NCI-H510A treated with DMSO at 0.1 percent for 48 hours (cell line): ENCODE measurements at places on chromosomes 3 and 15.

- no peak for DNase-seq
Measured at GRCh38 chr15:101006931-101007691, 88.0 kb downstream of the LRRK1 start.

- DNase-seq = no peak
Measured at GRCh38 chr3:80006315-80006714, 238.5 kb upstream of the ROBO1 start.

GRCh38 chr15:49225572-49226281, 55.7 kb downstream of the GALK2 start:
- DNase-seq = no peak

DNA sequence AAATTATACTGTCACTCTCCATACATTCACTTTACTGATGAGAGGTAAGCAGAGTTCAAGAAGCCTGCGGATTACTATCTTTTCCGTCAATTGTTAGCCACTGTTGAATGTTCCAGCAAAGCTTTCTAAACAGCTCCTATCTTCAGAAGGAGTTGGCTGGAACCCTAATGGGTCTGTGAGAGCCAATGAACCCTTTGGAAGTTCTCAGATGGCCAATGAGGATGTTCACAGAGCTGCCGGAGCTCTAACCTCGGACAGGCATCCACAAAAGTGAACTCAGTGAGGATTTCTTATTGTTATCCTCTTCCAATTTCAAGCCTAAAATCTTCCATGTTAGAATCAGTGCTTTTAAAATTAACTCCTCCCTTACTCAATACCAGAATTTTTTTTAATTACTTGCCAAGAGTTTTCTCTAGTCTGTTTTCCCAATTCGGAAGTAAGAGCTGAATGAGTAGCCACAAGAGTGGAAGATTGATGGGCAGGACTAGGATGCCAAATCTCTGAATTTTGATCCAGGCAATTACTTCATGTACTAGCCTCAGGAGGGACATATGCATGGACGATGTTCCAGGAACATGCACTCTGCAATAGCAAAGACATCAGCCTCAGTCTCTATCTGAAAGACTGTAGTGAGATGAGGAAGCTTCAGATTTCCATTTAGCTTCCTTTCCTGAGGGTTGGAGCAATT, 78.1 kb downstream of the AGBL1 start:
- DNase-seq = no peak

- DNase-seq = peak; percentile 9
Measured at GRCh38 chr15:96354731-96355567, 24.4 kb downstream of the NR2F2 start.

- peak; percentile 90 for DNase-seq
Measured at GRCh38 chr3:179015551-179016020, 56.0 kb downstream of the ZMAT3 start.

GRCh38 chr3:158918451-158918850, 116.6 kb downstream of the MFSD1 start:
- DNase-seq = no peak

DNA sequence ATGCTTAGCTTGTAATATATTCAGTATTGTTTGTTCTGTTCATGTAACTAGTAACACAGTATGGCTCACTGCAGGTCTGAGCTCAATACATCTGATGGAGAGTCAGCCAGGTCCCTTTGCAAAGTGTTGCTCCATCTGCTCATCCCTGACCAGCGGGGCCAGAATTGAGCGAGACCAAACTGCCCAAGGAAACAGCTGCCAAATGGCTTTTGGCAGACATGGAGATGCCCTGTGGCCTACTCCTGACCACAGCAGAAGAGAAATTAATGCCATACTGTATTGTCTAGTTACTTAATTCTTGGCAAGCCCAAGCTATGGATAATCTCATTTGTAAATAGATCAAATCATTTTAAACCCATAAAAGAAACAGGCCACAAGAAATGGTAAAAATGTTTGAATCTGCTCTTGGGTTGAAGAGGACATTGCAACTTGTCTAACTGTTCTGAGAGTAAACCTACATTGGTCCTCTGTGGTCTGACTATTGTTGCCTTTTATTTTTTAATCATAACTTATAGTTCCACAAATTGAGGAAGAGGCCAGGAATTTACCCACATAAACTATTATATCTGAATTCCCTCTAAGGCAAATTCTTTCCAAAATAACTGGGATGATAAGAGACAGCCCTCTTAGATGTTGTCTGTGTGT, 209.5 kb downstream of the EBLN2 start:
- no peak for DNase-seq

DNA sequence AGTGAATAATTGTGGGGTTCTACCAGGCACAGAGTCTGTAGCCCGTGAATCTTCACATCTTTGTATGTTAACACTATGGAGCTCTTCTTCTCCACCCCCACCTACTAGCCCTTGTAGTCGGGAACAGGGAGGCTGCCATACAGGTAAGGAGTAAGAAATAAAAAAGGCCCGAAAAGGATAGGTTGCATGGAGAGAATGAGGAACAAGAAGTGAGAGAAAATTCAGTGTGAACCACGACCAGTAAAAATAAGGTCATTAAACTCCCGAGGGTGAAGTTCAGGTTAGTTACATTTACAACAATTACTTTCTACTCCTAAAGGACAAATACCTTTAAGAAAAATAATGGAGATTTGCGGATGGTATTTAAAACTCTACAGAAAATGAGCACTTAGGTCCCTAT, 53.3 kb downstream of the OSBPL10 start:
- DNase-seq = no peak

- DNase-seq = peak; percentile 61
Measured at GRCh38 chr3:99920481-99921376, 103.1 kb downstream of the CMSS1 start.
